ENCODE measurements at places on chromosomes 3 and 15.

DNA sequence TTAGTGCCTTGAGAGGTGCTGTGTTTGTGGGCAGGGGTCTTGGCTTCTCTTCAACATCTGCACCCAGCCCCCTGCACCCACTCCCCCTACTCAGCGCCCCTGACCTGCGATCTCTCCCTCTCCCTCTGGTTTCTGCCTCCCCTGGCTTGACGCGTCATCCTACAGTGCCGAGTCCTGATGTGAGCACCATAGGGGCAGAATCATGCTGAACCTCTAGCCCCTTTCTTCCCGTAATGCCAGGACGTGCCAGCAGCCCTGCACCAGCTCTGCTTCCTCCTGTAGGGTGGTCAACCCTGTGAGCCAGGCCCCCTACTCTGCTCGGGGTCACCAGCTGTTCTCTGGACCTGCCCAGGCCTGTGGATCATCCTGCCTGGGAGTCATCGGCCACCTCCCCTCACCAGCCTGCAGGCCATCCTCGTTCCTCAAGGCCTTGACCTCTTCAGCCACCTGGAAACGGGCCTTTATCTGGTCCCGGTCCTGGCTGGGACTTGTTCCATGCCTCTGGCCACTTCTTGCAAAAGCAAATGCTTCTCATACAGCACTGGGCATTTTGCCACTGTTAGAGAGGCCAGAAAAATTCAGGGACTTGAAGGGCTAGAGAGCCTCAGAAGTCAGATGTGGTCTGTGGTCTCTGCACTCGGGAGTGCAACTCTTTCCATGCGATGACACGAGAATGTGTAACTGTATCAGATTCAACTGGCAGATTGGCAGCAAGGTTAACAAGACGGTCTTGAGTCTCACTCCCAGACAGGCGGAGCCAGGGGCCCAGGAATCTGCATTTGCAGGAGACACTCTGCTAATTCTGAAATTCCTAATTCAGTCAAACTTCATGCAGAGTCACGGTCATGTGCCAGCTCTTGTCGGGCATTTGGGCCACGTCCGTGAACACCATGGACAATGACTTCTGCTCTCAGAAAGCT lies 16.7 kb upstream of the KLF15 start:
- no peak for DNase-seq

- DNase-seq, result no peak
These were observed 316.5 kb upstream of the ADAMTS9 start for GRCh38 chr3:65004306-65004705.

- DNase-seq, result no peak
These were observed 89.7 kb upstream of the GK5 start for GRCh38 chr3:142315083-142315482.

DNA sequence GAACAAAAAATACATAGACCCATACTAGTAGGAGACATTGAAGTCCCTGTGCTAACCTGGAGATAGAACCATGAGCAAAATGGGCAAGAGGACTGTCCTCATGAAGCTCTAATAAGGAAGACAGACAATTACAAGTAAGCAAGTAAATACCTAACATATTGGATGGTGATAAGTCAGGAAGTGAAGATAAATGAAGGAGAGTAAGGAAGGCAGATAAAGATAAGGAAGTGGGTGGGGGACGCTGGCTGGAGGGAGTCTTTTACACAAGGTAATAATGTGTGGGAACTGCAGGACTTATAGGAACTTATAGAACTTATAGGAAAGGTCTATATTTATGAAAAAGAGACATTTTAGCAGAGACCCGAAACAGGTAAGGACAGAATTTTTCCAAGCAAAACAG lies 148.9 kb upstream of the ABI3BP start:
- no peak for DNase-seq

DNA sequence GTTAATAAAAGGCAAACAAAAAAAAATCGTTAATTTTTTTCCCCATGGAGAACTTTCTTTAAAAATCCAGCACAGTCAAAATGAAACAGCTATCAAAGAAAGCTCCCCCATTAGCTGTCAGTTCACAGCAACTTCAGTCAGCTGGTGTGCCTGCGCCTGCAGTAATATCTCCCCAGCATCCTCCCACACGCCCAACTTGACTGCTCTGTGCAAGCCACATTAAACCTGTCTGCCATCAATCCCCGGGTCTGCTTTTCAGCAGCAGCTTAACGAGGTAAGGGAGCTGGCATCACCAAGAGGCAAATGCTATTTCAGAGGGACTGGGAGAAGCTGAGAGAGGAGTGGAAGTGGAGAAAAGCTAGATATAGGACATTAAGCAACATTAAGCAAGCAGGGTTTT lies 337.5 kb downstream of the GAP43 start:
- DNase-seq, result no peak

- DNase-seq, result no peak
These were observed 144.0 kb upstream of the SMAD3 start for GRCh38 chr15:66921319-66921915.

DNA sequence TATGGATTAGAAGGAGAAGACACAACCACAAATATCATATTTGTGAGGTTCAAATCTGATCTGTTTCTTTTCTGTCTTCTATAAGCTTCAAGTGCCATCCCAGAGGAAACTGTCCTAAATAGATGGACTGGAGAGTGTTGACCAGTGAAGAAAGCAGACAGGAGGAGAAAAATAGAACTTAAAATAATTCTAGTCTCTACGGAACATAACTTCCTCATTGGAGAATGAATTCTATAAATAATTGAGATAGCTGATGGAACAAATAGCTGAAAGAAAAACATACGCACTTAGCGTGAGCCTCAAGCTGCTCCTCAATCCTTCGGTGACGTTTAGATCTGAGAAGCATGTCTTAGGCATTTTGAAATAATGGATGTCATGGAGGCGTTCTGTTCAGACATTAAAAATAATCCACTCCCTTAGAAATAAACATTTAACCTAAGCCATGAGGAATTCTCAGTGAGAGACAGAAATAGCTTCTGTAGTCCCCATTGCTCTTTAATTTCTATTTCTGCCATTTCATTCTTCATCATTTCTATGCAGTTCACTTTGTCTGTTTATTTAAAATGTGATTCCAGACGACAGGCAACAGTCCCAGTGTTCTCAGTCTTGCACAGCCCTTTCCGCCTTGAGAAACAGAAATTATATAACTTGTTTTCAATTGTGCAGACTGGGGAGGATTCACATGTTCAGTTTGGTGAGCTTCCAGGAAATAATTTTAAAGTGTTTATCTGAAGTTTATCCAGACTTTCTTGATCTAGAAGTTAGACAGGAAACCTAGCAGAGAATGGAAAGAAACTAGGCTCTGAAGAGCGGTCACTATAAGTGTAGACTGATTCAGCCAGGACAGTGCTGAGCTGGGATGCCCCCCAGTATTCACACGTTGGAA lies 97.3 kb downstream of the NR1D2 start:
- DNase-seq, result no peak

- DNase-seq, result no peak
These were observed 139.2 kb downstream of the PDCD6IP start for GRCh38 chr3:33937628-33938027.

GRCh38 chr3:112818289-112818688 lies 28.4 kb downstream of the CD200R1L start:
- DNase-seq, result no peak

- DNase-seq, result no peak
These were observed 42.7 kb downstream of the DUT start for GRCh38 chr15:48373821-48374451.

- peak; percentile 18 for DNase-seq
These were observed 621.7 kb upstream of the AGTR1 start for GRCh38 chr3:148075771-148076716.
